ENCODE measurements at places on chromosomes 11 and 22.

GRCh38 chr11:120061036-120061760 lies 76.7 kb downstream of the TRIM29 start:
- DNase-seq = no peak

- DNase-seq = no peak
Observed at GRCh38 chr11:127816962-127817361, 770.4 kb downstream of the ETS1 start.

DNA sequence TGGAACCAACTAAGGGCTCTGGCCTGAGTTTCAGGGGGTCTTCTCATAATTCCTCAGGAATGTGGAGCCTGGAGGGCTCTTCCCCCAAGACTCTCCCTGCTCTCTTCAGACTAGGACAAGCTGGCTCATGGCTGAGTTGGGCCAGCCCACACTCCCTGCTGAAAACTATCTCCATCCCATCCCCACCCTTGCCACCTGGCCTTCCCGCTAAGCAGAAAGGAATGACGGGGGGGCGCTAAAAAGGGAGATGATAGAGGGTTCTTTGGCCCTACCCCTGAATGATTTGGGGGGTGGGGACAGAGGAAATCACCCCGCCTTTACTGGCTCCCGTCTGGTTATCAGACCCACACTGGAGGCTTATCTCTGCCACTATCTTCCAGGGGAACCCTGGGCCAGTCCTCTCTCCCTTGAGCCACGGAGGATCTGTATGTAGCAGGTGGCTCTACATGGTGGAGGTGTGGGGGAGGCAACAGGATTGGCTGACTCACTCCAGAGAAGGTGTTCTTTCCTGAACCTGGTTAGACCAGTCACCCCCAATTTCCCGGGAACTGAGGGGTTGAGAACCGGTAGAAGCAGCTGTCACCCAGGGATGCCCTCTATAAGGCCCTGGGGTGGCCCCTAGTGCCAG lies 5.7 kb downstream of the SMTN start:
- DNase-seq = peak; percentile 32

GRCh38 chr22:46001426-46002106 lies 24.6 kb upstream of the WNT7B start:
- DNase-seq = no peak

GRCh38 chr11:43250309-43250708 lies 61.5 kb upstream of the API5 start:
- DNase-seq = no peak

- DNase-seq = no peak
Observed at GRCh38 chr11:80167766-80168165, 726.9 kb upstream of the TENM4 start.

- no peak for DNase-seq
Observed at GRCh38 chr11:47187723-47188122, 1.5 kb upstream of the PACSIN3 start.

DNA sequence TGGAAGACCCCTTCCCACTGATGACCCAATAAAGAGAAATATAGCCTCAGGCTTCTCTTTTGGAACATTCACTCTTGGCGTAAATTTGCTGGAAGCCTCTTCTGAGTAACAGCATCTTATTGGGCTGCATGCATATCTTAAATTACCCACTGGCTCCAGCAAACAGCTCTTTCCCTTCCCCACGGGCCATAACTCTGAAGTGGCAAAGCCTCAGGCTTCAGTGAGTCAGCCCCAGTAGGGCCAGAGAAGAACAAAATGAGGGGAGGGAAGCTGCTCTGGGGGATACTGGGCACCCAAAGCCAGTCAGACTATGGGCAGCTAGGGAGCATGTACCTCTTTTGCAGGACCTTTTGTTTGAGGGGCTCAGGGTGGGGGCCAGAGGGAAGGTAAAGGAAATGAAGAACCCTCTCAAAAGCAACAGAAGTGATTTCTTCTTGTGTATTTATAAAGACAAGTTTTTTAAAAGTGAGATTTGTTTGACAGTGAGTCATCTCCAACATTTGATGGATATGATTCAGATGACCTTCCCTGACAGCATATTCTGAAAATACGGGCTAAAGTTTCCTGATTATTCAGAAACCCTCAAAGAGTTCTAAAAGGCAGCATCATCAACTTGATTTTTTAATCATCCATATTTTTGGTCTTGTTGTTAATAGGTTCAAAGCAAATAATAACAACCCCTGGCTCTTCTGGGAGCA lies 203.4 kb downstream of the KIF18A start:
- DNase-seq = no peak

DNA sequence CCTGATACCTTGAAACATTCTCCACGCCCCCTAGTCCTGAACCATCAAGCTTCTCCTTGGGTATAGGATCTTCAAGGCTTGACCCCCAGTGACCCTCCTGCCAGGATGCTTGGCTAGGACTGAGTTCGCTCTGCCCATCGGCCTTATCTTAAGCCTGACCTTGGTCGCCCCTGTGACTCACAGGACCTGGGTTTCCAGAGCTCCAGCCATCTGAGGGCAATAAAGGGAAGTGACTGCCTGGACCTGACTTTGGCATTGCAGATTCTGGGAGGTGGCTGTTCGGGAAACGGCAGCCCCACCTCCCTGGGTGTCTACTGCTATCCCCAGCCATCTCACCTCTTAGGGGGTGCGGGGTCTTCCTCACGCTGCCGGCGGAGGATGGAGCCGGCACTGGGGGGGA lies 15.4 kb downstream of the CARD10 start:
- DNase-seq = no peak

DNA sequence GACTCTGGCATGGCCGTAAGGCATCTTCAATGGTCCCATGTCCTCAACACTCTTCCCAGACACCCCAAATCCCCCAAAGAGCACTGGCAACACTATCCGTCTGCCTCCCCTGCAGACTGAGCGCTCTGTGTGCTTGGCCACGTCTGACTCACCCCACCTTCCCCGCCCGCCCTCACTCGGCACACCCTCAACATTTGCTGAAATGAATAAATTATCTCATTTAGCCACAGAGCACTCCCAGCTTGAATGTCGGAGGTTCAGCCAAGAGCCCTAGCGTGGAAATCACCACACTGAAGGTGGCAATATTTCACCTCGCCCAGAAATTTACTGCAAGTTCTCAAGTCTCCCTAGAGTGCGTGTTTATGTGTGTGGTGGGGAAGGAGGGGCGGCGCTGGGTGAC lies 46.6 kb upstream of the TCF20 start:
- no peak for DNase-seq

- DNase-seq = no peak
Observed at GRCh38 chr22:24759765-24760164, 14.8 kb downstream of the PIWIL3 start.

- no peak for DNase-seq
Observed at GRCh38 chr22:37374571-37374970, 52.7 kb downstream of the ELFN2 start.

DNA sequence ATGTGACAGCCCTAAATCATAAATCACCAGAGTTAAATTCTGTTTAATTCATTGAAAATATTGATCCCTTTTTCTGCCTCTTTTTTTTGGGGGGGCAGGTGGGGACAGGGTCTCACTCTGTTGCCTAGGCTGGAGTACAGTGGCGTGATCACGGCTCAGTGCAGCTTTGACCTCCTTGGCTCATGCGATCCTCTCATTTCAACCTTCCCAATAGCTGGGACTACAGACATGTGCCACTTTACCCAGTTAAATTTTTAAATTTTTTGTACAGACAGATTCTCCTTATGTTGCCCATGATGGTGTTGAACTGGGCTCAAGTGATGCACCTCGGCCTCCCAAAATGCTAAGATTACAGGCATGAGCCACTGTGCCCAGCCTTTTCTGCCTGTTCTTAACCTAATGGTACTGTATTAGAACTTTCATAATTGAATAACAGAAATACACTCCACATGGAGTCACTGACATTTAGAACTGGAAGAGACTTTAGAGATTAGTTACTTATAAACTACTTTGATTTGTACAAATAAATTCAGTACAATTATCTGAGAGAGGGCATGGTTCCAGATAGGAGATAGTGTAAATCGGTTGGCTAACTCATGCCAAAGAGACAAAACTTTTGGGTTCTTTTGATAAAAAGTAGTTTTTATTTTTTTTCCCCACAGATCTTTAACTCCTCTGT lies 76.4 kb upstream of the PRODH start:
- no peak for DNase-seq

- DNase-seq = no peak
Observed at GRCh38 chr22:19133561-19133960, 2.5 kb downstream of the TSSK2 start.

- peak; percentile 82 for DNase-seq
Observed at GRCh38 chr11:129375751-129376657, at the start of gene BARX2. TSS of gene BARX2 (plus strand) at chr11:129375848. CDS start at chr11:129376036, 188 bp downstream.

GRCh38 chr11:119982517-119983239 lies 155.2 kb downstream of the TRIM29 start:
- DNase-seq = no peak

DNA sequence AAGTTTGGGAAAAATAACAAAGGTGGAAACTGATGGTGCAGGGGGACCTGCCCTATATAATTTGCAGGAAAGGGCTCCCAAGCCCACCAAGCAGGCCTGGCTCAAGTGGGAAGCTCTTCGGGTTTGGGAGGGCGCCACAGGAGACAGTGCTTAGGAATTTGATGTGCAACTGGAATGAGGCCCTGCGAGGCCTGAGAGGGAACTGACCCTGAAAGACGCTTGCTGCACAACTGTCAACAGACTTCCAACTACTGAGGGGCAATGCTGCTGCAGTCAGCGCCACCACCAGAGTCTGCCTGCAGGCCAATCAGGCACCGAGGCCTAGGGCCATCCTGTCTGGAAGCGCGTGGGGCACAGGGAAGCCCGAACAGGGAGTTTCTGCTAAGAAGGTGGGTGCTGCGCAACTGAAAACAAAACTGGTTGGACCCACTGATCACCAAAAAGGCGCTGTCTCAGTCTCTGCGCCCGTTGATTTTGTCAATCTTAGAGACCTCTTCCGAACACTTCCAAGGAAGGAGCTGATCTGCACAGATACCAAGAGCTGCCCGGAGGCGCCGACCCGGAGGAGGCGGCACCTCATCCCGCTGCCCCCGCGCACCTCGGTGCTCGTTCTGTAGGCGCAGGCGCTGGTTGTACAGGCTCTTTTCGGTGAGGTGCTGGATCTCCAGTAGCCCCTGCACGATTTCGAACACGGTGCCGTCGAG lies 667 bp downstream of the DGCR6L start:
- no peak for DNase-seq

- DNase-seq = no peak
Observed at GRCh38 chr11:134478176-134478575, 66.1 kb upstream of the B3GAT1 start.

All from 8988T (cell line).